ENCODE measurements at places on chromosomes 12 and 14. TPM values are rescaled to one million over a fixed set of nuclear protein-coding genes. Genes with fewer than 3 reads are reported as not detected.

GRCh38 chr12:100964028-100964427 is 169.5 kb downstream of the ANO4 start:
- DNase-seq = no peak
- H3K4me1 ChIP-seq = no peaks in the 10 kb centered on the region
- H3K36me3 ChIP-seq = no peaks in the 10 kb centered on the region
- H3K27ac ChIP-seq = no peak overlapping the region

GRCh38 chr12:93407054-93407962 is 29.6 kb downstream of the NUDT4 start:
- H3K27me3 ChIP-seq = no peaks in the 10 kb centered on the region
- H3K36me3 ChIP-seq = peaks cover 2% of the 10 kb centered on the region
- peak overlapping the region; percentile 11 for H3K27ac ChIP-seq
- H3K4me1 ChIP-seq = peaks cover 11% of the 10 kb centered on the region
- no peak for DNase-seq
- no peak overlapping the region for H3K4me3 ChIP-seq

- no peaks in the 10 kb centered on the region for H3K4me1 ChIP-seq
- no peak overlapping the region for H3K27ac ChIP-seq
- no peaks in the 10 kb centered on the region for H3K27me3 ChIP-seq
- no peak overlapping the region for H3K4me3 ChIP-seq
- DNase-seq = no peak
- peaks cover 3% of the 10 kb centered on the region for H3K36me3 ChIP-seq
Observed at GRCh38 chr12:81146228-81147225, 68.6 kb downstream of the ACSS3 start.

GRCh38 chr14:96681829-96682228 is 115.4 kb upstream of the VRK1 start:
- H3K27ac ChIP-seq = no peak overlapping the region
- no peaks in the 10 kb centered on the region for H3K27me3 ChIP-seq
- no peaks in the 10 kb centered on the region for H3K36me3 ChIP-seq
- DNase-seq = no peak
- H3K4me3 ChIP-seq = no peak overlapping the region
- no peaks in the 10 kb centered on the region for H3K4me1 ChIP-seq

- peaks cover 4% of the 10 kb centered on the region for H3K36me3 ChIP-seq
- no peak for DNase-seq
- H3K4me3 ChIP-seq = no peak overlapping the region
- H3K27me3 ChIP-seq = no peaks in the 10 kb centered on the region
- no peak overlapping the region for H3K27ac ChIP-seq
Observed at GRCh38 chr14:29645117-29645516, 282.5 kb downstream of the PRKD1 start.

- no peak for DNase-seq
- no peaks in the 10 kb centered on the region for H3K27me3 ChIP-seq
- H3K36me3 ChIP-seq = no peaks in the 10 kb centered on the region
- H3K4me1 ChIP-seq = peaks cover 7% of the 10 kb centered on the region
Observed at GRCh38 chr12:57861967-57862366, 15.4 kb upstream of the CTDSP2 start.

DNA sequence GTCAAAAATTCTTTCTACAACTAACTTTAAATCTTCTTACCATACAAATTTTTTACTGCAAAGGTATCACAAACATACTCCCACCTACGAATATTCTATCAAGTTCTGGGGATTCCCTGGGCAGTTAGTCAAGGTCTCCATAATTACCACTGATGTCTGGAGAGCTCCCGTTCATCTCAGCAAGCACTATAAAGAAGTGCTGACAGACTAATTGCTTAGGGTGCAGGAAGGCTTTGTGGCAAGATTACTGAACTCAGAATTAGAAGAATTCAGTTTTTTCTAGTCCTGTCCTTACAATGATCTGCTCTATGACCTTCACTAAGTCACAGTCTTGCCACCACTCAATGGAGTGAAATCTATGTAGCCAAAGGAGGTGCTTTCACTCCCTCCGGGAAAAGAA is 61.5 kb downstream of the DUSP16 start:
- H3K4me3 ChIP-seq = no peak overlapping the region
- no peaks in the 10 kb centered on the region for H3K27me3 ChIP-seq
- no peak for DNase-seq
- H3K27ac ChIP-seq = no peak overlapping the region
- no peaks in the 10 kb centered on the region for H3K36me3 ChIP-seq
- H3K4me1 ChIP-seq = no peaks in the 10 kb centered on the region

Gene TMEM132D
- total RNA-seq = not detected

Gene FITM1
- not detected for total RNA-seq

Data from ascending aorta (tissue), 2 donors.